C1 segment of cervical spinal cord (tissue), 14 donors: ENCODE measurements at places on chromosomes 13 and 19.

DNA sequence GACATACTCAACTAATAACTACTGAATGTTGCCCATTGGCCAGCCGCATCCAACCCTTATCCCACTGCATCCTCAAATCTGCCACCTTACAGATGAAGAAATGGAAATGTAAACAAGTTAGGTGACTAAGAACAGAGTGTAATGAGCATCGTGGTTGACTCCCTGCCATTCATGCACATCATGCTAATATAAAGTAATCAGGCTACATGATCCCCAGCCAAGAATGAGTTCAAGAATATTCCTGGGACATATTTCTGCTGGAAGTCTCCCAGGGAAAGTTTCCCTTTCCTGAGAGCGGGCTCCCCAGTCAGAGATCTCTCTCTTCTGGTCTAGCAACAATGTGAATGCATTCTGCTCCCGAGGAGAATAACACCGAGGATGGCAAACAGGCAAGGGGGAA is 55.9 kb upstream of the SERP2 start:
- DNase-seq, result no peak

DNA sequence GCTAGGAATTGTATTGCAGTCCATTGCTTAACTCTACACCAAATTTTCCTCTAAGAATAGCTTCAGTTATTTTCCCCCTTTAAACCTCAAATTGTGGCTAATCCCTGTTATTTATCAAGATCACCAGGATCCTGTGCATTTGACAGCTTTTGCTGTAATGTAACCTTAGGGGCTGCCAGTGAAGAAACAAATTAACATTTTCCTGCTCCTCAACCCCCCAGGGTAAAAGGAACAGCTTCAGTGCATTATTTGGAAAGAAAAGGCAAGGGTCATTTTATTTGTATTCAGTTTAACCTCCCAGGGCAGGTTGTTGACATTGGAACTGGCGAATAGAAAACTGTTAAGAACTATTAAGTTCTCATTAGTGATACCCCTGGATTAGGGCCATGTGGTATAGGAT is 57.0 kb downstream of the PCDH20 start:
- DNase-seq, result no peak

- DNase-seq, result no peak
Observed at GRCh38 chr19:19477705-19478383, 37.5 kb downstream of the TSSK6 start.

- DNase-seq, result no peak
Observed at GRCh38 chr19:28632371-28633080, 580.4 kb downstream of the UQCRFS1 start.

DNA sequence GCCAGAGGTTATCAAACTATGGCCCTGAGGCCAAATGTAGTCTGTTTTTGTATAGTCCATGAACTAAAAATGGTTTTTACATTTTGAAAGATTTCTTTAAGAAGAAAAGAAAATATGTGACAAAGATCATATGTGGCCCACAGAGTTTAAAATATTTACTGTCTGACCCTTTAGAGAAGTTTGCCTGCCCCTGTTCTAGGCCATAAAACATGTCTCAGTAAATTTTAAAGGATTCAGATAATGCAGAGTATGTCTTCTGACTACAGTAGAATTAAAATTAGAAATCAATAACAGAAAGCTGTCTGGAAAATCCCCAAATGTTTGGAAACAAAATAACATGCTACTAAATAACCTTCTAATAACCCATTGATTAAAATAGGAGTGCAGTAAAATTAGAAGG is 86.3 kb downstream of the KCNRG start:
- no peak for DNase-seq

- no peak for DNase-seq
Observed at GRCh38 chr13:24080134-24080533, 80.4 kb upstream of the SPATA13 start.

- no peak for DNase-seq
Observed at GRCh38 chr19:16051254-16052025, 24.9 kb upstream of the TPM4 start.

- no peak for DNase-seq
Observed at GRCh38 chr19:57348136-57348535, 2.9 kb upstream of the ZNF304 start.

DNA sequence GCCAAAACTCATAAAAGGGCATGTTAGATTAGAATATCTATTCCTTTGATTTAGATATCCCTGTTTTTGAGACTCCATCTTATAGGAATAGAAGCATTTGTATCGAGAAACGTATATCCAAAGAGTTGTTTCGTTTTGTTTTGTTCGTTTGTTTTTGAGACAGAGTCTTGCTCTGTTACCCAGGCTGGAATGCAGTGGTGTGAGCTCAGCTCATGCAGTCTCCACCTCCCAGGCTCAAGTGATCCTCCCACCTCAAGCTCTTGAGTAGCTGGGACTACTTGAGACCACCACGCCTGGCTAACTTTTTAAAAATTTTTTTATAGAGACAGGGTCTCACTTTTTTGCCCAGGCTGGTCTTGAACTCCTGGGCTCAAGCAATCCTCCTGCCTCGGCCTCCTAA is 26.6 kb upstream of the ZMYM5 start:
- DNase-seq, result no peak

DNA sequence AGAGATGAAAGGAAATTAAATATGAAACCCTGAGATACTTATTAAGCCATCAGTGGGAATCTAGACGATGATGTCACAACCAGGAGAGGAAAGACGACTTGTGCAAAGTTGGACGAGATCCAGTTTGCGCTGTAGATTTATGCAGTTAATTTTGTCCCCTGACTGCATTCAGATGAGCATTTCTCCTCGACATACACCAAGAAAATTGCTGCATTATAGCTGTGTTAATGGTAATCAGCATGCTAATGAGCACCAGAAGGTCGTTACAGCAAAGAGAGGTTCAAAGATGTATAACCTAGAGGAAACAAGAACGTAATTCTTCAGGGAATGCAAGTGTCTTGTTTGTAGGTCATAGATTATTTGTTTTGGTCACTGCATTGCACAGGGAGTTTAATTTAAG is 371.7 kb downstream of the RBM26 start:
- DNase-seq, result no peak
